Stimulated activated CD4-positive, alpha-beta T cell treated with anti-CD3 and anti-CD28 coated beads, Interleukin-2, amount 100 ng/mL, for 48 hours (primary cell): ENCODE measurements at places on chromosomes 3 and 15.

DNA sequence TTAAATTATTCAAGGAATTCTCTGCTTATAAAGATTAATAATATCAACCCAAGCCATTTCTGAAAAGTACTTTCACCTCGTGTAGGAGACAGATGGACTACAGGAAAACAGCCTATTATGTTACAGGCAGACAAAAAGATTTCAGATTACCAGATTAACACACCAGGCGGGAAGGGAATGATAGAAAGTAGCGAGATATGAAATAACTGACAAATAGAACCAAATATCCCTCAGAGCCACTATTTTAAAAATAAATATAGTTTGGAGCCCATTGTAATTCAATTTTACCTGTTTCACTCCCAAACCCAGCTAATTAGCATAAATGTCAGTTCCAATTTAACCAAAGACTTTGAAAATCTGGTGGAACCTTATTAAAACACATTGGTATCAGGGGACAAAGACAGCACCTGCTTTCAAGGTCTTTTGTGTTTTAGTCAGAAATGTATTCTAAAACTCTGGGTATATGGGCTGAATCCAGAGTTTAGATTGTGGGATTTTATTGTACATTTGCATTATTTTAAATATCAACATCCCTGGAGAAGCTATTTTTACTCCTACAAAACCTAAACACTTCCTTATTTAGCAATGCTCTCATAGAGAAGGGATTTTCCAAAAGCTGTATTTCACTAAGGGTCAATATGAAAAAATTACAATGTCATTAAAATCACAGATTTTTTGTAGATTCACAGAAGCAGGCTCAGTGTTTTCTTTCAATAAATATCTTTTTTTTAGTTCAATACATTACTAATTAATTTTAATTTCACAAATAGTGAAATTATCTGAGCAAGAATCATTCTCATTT, 138.4 kb downstream of the TNIK start:
- DNase-seq, result no peak

GRCh38 chr15:34640661-34641060, 57.2 kb upstream of the GOLGA8B start:
- DNase-seq, result no peak

DNA sequence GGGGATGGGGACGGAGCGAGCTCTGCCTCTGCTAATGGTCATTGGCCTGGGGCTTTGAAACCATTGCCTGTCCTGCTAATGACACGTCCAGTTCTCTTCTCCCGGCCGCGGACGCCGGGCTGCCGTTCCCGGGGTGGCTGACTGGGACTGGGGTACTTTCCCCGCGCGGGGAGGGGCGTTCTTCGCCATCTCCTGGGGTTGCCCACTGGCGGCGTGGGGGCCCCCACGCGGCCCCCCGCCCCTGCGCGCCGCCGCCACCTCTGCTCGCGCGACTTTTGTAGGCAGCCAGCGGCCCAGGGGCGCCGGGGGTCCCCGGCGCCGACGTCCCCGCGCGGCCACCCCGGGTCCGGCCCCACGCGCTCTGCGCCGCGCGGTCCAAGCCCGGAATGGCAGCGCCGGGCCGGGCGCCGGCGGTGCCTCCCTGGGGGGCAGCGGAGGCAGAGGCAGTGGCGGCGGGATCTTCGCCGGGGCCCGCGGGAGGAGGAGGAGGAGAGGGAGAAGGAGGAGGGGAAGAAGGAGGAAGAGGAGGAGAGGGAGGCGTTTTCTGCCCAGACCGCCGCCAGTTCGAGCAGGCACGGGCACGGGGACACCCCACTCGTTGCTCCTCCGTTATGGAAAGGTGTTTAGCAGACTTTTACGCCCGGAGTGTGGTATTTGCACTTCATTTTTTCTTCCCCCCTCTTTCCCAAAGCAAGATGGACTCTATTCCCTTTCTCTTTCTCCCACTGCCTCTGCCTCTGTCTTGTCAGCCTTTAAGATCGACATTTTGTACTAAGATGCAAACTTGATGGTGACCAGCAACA, 2.3 kb downstream of the BBX start:
- peak; percentile 32 for DNase-seq

DNA sequence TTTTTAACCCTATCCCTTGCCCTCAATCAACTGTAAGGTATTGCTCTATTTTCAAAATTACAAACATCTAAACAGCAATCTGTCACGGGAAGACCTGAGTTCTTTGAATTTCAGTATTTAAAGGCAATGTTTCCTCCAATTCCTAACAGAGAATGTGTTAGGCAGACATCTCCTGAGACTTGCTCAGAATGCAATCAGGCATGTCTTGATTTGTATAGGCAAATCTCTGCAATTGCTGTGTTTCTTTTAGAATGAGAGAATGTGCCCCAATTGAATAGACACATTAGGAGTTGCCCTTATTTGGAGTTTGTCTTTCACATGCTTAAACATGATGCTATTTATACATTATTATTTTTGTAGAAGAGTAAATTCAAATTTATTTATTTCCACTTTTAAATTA, 205.6 kb downstream of the CADM2 start:
- DNase-seq, result no peak

GRCh38 chr3:179233043-179233442, 17.9 kb downstream of the KCNMB3 start:
- no peak for DNase-seq

DNA sequence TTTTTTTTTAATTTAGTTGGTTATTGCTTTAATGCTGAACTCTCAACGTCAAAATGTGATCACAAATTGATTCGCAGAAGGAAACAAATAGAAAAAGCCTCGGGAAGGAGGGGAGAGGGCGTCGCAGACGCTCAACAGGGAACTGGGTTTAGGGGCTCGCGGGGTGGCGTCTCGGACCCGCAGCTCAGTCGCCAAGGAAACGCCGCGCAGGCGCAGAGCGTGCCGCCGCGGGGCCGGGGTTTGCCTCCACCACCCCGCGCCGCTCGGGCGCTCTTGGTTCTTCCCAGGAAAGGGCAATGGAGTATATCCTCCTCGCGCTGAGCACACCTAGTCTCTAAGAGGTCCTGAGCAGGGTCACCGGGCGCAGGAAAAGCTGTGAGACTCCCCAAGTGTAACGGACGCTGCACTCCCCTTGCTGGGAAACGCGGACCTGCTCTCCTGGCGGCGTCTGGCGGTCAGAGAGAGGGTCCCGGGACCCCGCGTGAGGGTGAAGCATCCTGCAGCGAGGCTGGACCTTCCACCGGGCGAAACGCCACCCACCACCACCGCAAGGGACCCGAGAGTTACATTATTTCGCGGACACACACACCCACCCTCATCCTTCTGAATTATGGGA, 753 bp downstream of the PLCH1 start:
- peak; percentile 57 for DNase-seq

GRCh38 chr3:141448606-141449220, 38.1 kb upstream of the RASA2 start:
- no peak for DNase-seq

DNA sequence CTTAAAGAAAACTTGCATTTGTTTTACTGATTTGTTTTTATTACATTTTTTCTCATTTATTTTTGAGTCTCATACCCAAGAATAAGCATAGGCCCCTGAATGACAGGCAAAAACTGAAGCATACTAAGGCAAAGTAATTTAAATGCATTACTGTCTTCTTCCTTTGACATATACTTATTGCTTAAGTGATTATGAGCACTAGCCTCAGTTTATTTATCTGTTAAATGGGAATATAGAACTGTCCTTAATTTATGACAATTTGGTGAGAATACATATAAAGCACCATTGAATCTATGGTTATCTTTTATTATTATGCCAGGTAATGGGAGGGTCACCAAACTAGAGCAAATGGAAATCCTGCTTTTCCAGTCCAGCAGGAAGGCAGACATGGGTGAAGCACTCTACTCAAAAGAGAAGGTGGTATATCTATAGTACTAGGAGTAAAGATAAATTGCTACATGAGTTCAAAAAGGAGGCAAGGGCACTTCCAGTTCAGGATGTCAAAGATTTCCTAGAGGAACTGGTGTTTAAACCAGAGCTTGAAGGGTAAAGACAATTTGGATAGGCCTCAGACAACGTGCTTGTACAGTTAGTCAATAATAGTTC, 435.0 kb downstream of the FOXP1 start:
- DNase-seq, result no peak

GRCh38 chr15:100980410-100981046, 61.4 kb downstream of the LRRK1 start:
- DNase-seq, result no peak

DNA sequence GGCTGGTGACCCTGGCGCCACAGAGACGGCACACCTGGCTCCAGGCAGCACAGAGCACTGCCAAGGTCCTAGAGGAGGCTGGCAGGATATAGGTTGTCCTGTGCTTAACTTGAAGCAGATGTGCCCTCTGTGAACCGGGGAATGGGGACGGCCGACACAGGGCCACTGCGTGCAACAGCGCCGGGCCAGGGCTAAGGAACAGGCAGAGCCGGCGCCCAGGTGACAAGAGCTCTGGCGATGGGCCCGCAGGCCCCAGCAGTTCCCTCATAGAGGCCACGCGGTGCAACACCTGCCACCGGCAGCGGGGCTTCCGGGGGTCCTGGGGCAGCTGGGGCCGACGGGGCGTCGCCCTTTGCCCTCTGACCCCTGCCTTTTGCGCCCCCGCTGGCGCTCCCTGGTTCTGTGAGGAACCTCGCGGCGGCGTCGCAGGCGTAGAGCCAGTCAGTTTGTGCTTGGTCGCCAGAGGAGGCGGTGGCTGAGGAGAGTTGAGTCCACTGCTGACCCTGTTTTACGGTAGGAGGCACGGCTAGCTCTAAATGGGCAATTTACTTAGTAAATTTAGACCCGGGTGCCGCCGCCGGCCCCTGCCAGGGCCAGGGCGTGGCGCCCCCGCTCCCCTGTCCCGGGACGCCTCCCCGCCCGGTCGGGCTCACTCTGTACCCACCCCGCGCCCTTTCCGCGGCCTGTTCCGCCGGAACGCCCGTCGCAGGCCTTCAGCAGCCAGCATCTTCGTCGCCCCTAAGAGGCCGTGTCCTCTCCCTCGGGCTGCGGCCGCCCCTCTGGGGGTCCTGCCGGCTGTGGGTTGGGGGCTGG, at the start of gene NPAP1:
Gene NPAP1 (plus strand): TSS at position 444 of the 813 bp plus-strand sequence. CDS start 93 bp downstream, at position 537.
- DNase-seq, result no peak

GRCh38 chr15:81056304-81056703, 55.6 kb downstream of the TLNRD1 start:
- DNase-seq, result no peak
